ENCODE measurements at places on chromosomes 3 and 15.

DNA sequence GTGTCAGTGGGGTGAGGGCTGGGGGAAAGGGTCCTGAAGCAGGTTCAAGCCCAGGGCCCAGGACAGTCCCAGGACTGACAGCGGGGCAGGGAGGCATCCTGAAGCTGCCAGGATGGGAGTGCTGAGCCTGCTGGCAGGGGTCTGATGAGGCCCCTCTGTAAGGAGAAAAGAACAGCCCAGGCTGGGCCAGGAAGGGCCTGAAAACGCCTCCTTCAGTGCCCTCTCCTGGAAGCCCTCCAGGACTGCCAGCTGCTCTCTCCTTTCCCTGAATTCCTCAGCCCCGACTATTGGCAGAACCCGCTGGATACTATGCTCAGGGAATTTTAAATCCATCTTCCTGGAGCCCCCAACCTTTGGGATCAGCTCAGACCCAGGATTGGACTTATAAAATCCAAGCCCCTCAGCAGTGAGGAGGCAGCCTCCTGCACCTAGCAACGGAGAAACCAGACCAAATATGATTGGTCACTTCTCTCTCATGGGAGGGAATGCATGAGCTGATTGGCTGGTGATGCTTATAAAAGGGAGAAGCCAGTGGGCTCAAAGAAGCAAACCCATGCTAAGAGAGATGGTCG lies 203.5 kb upstream of the LINGO1 start:
- no peak for DNase-seq

DNA sequence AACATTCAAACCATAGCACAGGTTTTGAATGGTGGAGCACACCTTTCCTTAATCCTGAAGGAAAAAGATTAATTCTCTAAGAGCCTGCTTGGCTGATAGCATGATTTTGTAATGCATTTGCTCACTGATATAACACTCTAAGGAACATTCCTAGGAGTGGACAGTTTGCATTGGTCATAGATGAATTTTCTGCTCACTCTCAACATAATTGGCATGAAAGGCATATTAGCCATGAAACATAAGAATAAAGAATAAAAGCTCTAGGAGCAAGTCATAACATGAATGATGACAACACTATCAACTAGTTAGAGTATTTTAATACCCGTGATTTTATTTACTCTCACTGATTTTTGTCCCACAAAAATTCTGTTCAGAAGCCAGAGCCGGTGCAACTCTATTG lies 34.3 kb upstream of the LRTM1 start:
- DNase-seq, result no peak

GRCh38 chr3:13143381-13144004 lies 70.3 kb upstream of the IQSEC1 start:
- DNase-seq, result no peak

GRCh38 chr3:141465221-141465620 lies 21.6 kb upstream of the RASA2 start:
- no peak for DNase-seq

DNA sequence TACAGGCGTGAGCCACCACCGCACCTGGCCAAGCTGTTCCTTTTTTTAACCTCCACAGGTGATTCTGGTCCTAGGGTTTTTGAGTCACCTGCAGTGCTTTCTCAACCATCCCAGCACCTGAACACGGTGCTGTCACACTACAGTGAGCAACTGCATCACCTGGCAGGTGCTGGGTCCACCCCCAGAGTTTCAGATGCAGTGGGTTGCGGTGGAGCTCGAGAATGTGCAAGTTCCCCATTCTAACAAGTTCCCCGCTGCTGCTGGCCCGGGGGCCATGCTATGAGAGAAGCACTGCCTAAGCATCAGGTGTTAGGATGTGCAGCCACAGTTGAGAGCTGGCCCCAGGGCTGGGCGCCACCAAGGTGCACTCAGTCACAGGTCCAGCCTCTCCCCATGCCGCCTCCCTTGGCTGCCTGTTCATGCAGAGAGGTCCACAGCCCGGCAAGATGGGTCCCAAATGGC lies 18.0 kb downstream of the ISG20 start:
- DNase-seq, result no peak
